ENCODE measurements at places on chromosomes 5 and 9.

- DNase-seq = no peak
Observed at GRCh38 chr9:78557540-78557939, 260.6 kb downstream of the PSAT1 start.

DNA sequence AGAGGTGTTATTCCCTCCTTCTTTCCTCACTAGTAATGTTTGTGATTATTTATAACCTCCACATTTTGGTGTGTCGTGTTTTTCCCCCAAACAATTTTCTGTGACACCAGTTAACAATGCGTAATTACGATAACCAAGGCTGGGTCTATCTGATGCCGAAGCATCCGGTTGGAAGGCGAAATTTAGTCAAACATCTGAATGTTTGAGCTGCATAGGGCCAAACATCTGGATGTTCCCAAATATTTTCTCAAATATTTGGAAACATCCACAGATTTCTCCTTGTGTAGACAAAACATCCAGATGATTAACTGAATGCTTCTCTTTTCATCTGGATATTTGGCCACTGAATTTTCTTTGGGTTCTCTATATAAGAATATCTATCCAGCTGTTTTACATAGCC is 371.7 kb downstream of the NFIB start:
- DNase-seq = no peak

DNA sequence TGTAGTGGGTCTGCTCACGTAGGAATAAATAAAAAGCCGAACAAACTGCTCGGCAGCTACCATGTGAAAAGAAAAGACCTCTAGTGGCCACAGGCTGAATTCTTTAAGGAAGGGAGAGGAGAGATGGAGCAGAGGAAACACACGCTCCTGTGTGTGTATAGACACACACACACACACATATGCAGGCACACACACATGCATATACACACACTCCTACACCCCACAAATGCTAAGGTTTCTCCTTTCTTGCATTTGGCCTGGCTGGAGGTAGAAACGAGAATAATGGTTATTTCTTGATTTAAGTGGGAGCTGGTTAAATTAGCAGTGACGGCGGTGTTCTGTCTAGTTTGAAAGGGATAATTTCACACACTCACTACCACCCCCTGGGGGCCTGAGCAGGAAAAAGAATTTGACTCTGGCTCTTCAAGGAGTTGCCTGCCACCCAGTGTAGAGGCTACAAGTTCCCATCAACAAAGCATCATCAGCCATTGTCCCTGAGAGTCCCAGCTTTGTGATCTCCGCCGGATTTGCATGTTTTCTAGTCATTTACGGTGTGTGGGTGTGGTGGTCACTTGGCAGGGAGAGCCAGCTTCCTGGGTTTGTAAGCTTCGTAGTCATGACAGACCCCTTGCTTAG is at the start of gene INSYN2B:
TSS of gene INSYN2B (minus strand) at position 78 of the 636 bp plus-strand sequence. CDS start 96,597 bp downstream, outside the sequence.
- peak; percentile 80 for DNase-seq

- DNase-seq = peak; percentile 8
Observed at GRCh38 chr5:53560028-53560427, 411 bp upstream of the NDUFS4 start.

- no peak for DNase-seq
Observed at GRCh38 chr9:95595721-95596295, 79.0 kb upstream of the PTCH1 start.
